Cardiac muscle cell (in vitro differentiated cells and primary cell): ENCODE measurements at places on chromosomes 2 and 18.

DNA sequence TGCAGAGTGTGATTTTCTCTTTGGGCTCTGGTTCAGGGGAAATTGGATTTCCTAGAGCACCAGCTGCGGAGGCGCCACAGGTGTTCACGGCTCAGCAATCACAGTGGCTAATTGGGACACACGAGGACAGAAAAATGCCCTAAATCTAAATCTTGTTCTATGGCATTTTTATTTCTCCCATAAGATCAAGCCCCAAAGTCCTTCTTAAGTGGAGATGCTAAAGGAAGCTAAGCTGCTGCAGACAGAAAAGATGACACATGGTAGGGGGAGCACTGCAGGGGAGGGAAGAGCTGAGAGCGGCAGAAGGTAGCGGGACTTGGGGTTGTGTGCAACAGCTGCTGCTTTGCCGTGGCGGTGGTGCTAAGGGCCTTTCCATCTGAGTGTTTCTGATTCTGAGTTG, 280.6 kb downstream of the MYT1L start:
- no peaks in the 10 kb centered on the region for H3K4me1 ChIP-seq
- no peak overlapping the region for H3K27ac ChIP-seq
- no peaks in the 10 kb centered on the region for H3K27me3 ChIP-seq
- no peak overlapping the region for H3K4me3 ChIP-seq
- no peaks in the 10 kb centered on the region for H3K36me3 ChIP-seq

DNA sequence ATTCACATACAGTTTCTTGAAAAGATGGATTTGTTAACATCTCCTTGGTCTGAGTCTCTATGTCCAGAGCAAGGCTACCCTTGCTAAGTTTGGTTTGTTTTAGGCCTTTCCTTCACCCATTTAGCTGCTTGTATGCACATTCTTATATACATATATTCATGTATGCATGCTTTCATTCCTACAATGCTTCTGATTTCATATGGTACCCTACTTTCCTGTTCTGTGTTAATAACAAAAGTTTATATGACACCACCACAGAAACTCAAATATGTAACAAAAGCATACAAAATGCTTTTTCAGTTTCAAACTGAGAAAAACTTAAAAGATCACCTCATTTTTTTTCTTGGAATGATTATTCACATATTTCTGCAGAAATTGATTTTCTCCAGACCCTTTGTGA, 39.4 kb downstream of the OSGEPL1 start:
- no peaks in the 10 kb centered on the region for H3K4me1 ChIP-seq
- no peak for DNase-seq
- no peak overlapping the region for H3K4me3 ChIP-seq
- no peak overlapping the region for H3K27ac ChIP-seq

GRCh38 chr2:172196768-172197431, 94.2 kb upstream of the DLX2 start:
- H3K36me3 ChIP-seq = no peaks in the 10 kb centered on the region
- no peaks in the 10 kb centered on the region for H3K27me3 ChIP-seq
- H3K4me1 ChIP-seq = no peaks in the 10 kb centered on the region

- no peaks in the 10 kb centered on the region for H3K36me3 ChIP-seq
- H3K4me3 ChIP-seq = no peak overlapping the region
- DNase-seq = no peak
- H3K27ac ChIP-seq = no peak overlapping the region
Observed at GRCh38 chr2:101408925-101409324, 21.6 kb upstream of the CREG2 start.
